ENCODE measurements at places on chromosomes 12 and 14.

DNA sequence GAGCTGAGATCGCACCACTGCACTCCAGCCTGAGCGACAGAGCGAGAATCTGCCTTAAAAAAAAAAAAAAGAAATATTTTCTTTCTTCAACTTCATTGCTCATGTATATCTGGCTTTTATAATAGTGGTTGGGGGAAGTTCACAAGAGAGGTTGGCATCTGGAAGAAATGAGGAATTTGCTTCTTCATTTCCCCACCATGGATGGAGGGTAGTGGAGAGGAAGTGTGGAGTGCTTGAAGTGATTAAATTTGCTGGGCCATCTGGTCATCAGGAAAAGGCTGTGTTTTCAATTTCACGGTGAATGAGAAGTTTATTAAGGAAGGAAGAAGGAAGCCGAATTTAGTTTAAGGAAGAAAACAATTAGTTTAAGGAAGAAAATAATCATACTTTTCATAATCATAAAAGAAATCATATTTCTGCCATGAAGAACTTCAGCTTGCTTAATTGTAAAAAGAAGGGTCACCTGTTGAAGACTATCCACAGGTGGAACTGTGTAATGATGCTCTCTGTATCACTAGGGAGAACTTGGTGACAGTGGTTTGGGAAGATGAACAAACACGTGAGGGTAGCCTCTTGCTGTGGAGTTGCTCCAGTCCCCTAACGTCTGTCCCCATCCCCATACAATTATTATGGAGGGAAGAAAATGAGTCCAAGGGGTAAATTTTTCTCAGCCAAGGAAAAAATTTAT, 197.3 kb upstream of the ARHGAP5 start:
- DNase-seq = no peak

DNA sequence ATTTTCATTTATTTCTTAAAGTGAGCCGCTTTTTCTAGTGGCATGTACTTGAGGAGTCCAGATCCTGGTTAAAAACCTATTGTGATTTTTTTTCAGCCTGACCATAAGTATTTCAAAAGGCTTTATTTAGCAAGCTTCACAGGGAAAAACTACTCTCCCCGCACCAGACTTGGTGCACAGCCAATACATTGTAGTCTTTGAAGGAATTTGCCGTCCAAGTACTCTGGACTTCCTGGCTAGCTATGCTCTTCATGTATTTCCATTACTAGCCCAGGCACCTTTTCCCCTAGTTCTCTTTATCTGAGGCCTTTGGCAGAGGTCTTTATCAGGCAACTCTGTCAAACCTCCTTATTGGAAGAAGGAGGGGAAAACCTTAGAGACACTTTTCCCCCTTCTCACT, 234.7 kb downstream of the CCDC91 start:
- no peak for DNase-seq

DNA sequence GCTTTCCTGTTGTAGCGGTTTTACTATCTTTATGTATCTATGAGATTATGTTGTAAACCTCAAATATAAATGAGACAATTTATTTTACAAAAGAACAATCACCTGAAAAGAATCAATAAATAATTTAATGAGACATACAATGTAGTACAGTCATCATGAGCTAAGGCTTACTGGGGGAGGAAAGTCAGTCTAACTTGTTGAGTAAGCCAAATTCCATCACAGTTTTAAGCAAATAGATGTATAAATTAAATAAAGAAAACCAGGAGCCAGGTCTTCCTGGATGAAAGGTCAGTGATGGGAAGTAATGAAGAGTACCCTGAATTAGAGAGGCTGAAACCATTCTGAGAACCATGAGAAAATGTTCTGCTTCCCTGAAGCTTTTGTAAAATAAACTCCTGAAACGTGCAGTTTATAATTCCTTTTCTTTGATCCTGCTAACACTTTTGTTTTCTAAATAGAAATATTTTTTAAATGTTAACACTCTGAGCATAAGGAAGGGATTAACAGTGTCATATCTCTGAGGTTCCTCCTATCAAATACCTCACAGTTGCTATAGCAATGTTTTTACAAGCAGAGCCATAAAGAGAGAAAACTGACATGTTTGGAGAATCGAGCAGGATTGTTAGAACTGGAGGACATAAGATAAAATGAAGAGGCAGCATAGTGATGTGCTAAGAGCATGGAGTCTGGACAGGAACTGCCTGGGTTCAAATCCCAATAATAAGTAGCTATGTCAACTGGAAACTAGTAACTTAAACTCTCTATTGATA, 444.9 kb upstream of the FOXG1 start:
- no peak for DNase-seq

DNA sequence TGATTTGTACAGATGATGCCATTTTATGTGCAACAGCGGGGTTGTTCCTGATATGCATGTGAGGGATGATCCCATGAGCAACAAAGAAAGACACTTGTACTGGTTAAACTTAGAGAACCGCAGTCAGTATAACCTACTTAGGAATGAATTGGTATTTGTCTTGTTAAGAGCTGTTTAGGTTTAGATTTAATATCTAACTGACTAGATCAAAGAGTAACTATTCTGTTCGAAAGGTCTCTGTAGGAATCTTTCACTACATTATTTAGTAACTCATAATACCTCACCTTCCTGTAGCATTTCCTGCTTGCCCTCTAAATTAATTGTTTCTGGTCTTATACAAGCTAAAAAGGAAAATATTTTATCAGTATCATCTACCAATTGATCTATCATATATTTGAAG, 350.4 kb downstream of the TRHDE start:
- no peak for DNase-seq

- DNase-seq = no peak
Measured at GRCh38 chr12:121345151-121345815, 6.9 kb downstream of the ANAPC5 start.

DNA sequence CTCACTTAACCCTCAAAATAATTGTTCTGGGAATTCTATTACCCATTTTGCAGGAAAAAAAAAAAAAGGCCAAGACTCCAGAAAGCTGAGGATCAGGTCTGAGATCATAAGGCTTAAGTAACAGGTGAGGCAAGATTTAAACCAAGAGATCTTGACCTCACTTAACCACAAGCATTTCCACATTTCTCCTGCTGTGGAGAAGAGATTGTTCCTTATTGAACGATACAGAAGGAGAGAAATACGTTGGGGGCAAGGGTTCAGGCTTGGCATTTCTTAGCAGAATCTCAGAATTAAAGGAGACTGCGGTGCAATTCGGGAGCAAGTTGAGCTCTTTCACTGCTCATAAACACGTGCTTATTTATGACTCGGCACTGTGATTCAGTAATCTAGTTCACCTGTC, 885.3 kb upstream of the TMEM132C start:
- no peak for DNase-seq

DNA sequence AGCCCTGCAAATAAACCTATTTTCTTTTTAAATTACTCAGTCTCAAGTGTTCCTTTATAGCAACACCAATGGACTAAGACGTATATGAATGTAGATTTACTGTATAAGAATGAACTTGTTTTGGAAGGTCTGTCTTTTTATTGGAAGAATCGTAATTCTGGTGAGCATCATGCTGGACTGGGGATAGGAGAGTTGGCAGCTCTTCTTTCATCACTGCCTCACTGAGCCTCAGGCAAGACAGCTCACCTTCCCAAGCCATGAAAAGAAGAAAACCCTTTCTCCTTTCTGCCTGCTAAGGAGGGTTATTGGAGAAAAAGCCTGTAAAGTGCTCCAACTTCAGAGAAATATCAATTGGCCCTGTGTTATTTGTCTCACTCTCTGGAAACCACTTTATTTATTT, 9.1 kb upstream of the RNF34 start:
- DNase-seq = no peak

- no peak for DNase-seq
Measured at GRCh38 chr12:130970908-130971233, 17.2 kb downstream of the ADGRD1 start.

DNA sequence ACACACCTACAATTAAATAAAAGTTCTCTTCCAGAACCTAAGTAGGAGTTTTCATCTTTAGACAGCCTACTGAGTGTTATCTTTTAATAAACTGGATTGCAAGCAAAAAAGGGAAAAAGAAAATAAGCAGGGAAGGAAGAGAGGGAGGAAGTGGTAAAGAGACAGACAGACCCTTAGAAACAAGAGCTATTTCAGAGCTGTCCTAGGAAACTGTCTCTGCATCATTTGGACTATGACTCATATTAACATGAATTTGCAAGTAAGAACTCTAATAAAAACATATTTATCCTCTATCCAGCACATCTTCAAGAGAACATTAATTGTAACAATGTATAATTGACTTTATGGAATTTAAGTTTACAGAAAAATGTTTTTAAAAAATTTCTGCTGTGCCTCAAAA, 438.8 kb upstream of the USP15 start:
- DNase-seq = no peak

- DNase-seq = no peak
Measured at GRCh38 chr12:4910502-4911315, 1.0 kb downstream of the KCNA1 start.
